Fibroblast of skin of left biceps (primary cell): ENCODE measurements at places on chromosomes 5 and 9.

GRCh38 chr9:123629531-123629930 lies 273.5 kb downstream of the CRB2 start:
- no peak for DNase-seq

DNA sequence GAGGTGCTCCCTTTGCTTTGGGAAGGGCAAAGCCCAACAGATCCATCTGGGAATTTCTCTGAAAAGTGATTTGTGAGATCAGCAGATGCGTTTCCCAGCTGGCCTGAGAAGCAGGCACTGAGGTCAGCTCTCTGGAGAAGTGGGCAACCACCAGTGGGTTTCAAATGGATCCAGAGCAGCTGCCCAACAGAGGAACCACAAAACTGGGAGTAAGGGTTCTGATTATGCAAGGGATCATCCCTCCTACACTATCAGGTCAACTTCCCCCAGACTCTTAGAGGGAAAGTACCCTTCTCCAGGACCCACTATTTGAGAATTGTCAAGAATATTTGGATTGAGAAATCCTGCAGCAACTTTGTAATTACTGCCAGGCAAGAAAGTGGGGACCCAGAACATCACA lies 21.7 kb downstream of the CCL28 start:
- no peak for DNase-seq

- no peak for DNase-seq
Measured at GRCh38 chr5:30994176-30994575, 199.3 kb upstream of the CDH6 start.

- no peak for DNase-seq
Measured at GRCh38 chr5:102771435-102771834, 16.3 kb downstream of the PAM start.

DNA sequence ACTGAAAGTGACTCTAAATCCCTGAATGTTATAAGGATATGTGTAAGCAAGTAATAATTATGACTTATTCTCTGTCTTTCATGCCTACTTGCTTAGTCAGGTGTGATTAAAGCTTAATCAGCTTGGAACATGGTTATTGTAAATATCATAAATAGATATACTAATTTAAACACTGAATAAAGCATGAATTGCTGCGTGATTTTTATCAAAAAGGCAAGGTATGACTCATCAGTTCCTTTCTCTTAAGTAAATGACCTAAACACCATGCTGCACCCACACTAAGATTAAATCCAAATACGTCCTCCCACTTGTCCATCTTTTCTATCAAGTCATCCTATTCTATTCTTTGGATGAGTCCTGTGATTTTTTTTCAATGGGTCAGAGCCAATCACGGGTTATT lies 124.6 kb upstream of the MTAP start:
- DNase-seq: no peak

GRCh38 chr9:126016579-126017290 lies 269.6 kb downstream of the PBX3 start:
- DNase-seq: no peak

DNA sequence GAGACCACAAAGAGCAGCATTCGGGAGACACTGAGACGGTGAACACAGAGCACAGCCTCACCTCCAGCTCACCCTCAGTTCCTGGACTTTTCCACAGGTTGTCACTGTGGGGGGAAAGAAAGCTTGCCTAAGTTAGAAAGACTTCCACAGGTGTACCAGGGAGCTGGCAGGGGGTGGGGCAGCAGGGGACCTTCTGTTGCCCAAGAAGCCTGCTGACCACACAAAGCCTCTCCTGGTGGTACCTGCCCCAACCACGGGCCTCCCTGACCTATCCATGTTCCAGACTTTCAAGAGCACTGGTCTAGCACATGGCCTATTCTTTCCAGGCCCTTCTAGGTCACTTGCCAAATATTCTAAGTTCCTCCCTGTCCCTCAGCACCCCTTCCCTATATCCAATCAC lies 550.8 kb downstream of the BNC2 start:
- no peak for DNase-seq

DNA sequence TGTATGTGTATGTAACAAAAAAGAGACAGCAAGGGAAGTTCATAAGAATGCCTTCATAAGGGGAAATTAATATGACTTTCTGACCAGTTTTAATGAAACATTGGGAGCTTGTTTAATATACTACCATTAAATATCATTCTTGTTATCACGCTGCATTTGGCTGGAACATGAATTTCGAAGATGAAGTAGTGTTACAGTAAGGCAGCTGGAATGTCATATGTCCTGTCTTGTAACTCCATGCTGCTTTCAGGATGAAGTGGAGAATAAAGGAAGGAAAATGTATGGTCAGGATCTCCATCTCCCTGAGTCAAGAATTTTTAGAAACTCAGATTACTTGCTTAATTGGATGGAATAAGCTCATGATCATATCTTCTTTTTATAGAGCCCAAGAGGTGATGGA lies 61.5 kb upstream of the DMAC1 start:
- DNase-seq: no peak

DNA sequence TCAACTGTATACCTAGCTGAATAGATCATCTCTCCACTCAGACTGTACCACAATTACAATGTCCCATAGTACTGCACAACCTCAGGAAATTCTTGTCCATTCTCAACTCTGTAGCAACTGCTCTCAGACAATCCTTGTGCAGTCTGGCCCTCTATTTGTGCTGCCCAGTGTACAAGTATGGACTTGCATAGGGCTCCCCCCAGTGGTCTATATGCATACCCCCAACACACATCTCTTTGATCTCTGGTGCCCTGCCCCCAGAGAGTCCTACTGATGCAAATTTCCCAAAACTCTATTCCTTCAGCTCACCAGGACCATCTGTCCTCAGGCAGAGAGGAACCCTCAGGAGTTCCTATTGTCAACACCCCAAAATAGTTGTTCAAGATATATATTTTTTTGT lies 205.3 kb downstream of the SLCO4C1 start:
- DNase-seq: no peak

DNA sequence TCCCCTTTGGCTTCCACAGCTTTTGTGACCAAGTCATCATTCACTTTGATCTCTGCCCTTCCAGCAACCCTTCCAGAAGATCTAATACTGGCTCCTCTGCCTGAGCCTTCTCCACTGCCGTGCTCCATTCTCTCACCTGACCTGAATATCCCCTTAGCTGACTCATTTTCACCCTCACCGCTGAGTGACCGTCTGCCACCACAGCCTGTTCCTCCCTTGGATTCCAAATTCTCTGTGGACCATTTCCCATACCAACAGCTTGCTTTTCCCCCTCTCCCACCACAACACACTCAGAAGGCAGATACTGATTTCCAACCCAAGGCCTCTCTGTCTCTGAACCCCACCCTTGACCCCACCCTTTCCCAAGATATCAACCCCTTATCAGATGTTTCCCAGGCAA lies 20.5 kb upstream of the SPATA31D1 start:
- DNase-seq: no peak

GRCh38 chr9:99138424-99139284 lies 33.7 kb downstream of the TGFBR1 start:
- no peak for DNase-seq

DNA sequence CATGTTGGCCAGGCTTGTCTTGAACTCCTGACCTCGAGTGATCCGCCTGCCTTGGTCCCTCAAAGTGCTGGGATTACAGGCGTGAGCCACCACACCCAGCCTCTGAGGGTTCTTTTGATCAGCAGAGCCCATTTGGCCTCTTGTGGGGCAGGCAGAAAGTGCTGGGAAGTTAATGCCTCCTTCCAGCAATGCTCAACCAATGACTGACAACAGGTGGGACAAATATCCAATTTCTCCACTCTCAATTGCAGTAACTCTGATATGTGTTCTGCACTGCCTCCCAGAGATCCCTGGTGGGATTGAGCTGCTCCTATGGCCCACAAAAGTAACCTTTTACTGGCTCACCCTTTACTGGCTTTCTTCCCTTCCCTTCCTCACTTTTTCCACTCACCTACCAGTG lies 79.9 kb upstream of the APC start:
- no peak for DNase-seq

GRCh38 chr5:67300326-67300725 lies 103.7 kb upstream of the CD180 start:
- no peak for DNase-seq

GRCh38 chr5:74839229-74839628 lies 27.0 kb downstream of the FAM169A start:
- no peak for DNase-seq

GRCh38 chr5:109668668-109669422 lies 20.9 kb upstream of the MAN2A1 start:
- no peak for DNase-seq

- no peak for DNase-seq
Measured at GRCh38 chr5:58860680-58861079, 277.8 kb downstream of the RAB3C start.

- DNase-seq: no peak
Measured at GRCh38 chr5:72353046-72353445, 32.9 kb downstream of the PTCD2 start.

DNA sequence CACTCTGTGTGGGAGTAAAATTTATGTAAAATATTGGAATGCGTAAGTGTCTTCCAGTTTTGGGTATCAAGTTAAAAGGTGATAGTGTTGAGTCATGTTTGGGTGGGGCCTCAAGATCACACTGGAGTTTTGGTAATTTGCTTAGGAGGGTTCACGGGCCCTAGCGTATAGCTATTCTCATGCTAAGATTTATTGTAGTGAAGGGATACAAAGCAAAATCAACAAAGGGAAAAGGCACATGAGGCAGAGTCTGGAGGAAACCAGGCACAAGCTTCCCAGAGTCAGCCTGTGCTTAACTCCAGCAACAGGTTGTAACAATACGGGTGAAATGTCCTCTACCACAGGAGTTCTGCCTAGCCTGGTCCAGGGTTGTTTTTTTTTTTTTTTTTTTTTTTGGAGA lies 20.2 kb downstream of the HSPA4 start:
- no peak for DNase-seq

- DNase-seq: peak; percentile 32
Measured at GRCh38 chr9:116190637-116191396, 37.2 kb downstream of the PAPPA start.

DNA sequence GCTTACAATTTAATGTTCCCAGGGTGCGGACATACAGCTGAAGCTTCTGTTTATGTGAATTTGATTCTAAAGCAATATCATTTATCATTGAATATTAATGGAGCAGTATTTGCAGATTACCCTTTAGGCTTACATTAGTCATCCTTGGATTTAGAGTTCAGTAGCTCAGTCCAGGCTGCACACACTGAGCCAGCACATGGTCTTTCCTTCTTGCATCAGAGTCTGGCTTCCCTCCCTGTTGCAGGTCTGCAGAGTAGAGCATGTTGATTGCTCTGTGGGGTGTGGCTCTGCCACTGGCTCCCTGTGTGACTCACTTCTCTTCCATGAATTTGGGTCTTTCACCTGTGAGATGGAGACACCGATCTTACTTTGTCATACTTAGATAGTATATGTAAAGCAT lies 36.8 kb downstream of the NSG2 start:
- no peak for DNase-seq

GRCh38 chr5:915946-916345 lies 23.3 kb downstream of the TRIP13 start:
- DNase-seq: no peak

GRCh38 chr9:94010980-94011533 lies 55.9 kb upstream of the BARX1 start:
- no peak for DNase-seq
